ENCODE measurements at places on chromosomes 13 and 19.
A peak's percentile ranks its signal among the peaks of the same experiment; 100 is the strongest.

DNA sequence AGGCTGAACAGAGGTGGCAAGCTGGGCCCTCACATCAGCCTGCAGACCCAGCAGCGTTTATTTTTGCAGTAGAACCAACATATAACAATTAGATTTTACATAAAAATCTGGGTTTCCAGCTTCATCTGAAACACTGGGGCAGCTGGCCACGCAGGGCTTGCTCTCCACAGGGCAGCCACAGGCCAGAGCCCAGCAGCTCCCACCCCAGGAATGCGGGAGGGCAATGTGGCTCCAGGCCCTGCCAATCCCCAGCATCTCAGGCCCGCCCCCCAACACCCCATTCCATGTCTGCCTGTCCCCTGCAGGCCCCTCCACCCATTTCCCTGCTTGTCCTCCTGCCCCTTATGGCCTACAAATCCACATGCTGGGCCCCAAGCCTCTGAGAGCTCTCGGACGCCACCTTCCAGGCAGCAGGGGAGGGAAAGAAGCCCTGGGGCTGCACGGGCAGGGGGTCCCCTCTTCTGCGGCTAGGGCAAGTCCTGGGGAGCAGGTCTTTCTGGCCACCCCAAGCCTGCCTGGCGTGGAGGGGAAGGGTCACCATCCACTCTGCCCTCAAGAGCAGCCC lies 15.0 kb upstream of the VSTM2B start:
- DNase-seq: no peak

DNA sequence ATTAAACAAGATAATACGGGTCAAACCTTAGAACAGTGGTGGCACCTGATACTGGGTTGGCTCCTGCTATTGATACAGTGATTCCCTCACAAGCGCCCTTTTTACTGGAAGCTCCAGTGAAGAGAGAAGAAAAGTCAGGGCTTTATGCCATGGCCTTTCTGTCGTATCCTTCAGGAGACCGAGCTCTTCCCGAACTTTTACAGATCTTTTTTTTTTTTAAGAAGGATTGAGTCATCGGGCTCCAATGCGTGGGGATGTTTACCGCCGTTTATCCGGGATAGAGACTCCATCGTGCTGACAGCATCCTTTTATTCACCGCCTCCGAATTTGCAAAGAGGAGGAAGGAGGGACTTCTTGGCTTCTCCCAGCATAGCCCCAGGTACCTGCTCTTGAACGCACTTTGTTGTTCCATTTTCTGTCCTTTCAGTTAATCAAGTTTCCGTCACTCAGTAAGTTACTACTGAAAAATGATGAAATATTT lies 574 bp downstream of the ZNF227 start:
- peak; percentile 29 for DNase-seq

DNA sequence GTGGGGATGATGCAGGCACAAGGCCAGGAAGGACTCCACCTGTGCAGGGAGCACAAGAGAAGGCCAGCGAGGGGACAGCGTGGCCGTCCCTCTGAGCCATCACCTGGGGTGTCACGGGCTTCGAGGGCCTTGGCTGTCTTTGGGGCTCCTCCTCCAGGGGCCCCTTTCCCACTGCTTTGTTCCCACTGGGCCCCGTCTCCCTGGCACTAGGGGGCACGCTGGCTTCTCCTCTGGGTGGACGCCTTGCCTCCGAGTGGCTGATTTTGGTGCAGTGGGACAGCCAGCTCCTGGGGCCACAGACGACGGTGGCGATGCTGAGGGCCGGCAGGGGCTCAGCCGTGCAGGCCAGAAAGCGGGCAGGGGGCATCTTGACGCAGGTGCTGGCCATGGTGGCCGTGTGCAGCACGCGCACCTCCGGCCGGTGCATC lies 43.2 kb upstream of the GRTP1 start:
- no peak for DNase-seq

DNA sequence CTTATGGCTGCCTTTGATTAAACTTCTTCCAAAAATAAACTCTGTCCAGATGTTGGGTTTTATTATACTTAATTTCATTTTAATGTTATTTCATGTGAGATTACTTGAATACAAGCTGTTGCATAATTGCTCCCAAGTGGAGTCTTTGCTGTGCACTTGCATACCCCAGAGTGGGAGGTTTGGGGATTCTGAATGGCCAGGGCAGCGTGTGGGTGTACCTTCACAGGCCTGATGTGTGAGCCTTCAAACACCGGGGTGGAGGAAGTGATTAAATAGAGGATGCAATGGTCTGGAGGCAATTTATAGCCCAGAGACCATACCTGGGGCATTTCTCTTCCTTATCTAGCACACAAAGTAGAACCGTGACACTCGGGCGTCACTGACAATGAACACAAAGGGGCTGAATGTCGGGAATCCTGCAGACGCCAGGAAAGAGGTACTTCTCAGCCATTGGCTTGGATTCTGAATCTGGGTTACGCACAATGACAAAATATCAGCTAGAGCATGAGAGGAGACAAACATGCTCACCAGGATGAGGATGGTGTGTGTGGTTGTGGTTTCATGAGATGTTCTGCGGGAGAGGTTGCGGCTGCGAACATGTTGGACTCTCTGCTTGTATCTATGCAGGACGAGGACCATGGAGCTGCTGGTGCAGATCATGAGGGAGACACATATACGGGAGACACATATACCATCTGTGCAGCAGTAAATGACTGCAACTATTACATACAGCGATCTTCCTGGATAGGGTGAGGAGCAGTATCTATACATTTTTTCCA lies 7.1 kb upstream of the LILRA5 start:
- no peak for DNase-seq

- peak; percentile 57 for DNase-seq
Observed at GRCh38 chr19:13764101-13764807, at the start of gene MRI1. Gene MRI1, plus strand, starts transcription at chr19:13764522. Its CDS starts 67 bp downstream, at chr19:13764589.

GRCh38 chr19:51727349-51727880 lies 3.6 kb upstream of the HAS1 start:
- DNase-seq: peak; percentile 34
